ENCODE measurements at places on chromosomes 5 and 9.
A peak's percentile ranks its signal among the peaks of the same experiment; 100 is the strongest.

GRCh38 chr9:93315118-93315517, 131.2 kb downstream of the WNK2 start:
- no peak for DNase-seq

GRCh38 chr5:62909326-62909725, 330.7 kb downstream of the LRRC70 start:
- DNase-seq: no peak

DNA sequence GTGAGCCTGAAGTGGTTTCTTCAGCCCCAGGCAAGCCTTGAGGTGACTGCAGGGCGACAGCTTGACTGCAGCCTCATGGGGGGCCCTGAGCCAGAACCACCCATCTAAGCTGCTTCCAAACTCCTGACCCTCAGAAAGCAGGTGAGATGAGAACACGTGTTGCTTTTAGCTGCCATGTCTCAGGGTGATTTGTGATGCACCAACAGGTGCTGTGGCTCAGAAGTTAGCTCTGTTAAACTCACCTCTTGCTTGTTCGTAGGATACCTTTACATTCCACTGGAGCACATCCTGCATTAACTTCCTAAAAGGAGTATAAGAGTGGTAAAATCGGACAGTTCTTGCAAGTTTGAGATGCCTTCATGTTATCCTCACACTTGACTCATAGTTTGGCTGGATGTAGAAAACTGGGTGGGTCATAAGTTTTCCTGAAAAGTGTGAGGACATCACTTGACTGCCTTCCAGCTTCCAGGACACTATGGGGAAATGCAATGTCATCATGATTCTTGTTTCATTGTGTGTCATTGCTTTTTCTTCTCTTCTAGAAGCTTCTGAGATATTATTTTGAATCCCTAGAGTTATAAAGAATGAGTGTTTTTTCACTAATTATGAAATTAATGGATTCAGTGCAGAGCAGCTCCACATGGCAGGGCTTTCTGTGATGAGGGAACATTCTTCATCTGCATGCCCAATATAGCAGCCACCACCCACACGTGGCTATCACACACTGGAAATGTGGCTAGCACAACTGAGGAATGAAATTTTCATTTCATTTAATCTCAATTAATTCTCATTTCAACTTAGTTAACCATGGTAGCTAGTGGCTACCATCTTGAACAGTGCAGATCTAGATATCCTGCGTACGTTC, 92.3 kb downstream of the HSD17B3 start:
- peak; percentile 57 for DNase-seq

- no peak for DNase-seq
Measured at GRCh38 chr5:88682881-88683361, 200.1 kb downstream of the MEF2C start.

DNA sequence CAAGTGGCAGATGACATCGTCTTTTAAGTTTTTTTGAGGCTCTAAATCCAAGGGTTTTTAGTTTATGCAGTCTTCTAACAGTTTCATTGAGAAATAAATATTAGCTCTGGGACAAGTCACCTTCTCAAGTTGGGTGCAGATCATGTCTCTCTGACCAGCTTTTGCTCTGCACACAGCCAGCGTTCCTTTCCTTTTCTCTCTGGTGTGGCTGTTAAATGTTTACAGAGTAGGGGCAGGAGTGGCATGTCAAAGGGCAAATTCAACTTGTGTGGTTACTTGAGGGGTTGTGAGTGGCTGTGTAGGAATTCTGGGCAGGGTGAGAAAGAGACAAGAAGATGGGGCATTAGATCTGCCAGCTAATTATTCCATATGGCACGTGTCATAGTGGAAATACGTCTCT, 187.5 kb upstream of the HMHB1 start:
- no peak for DNase-seq

GRCh38 chr9:8384091-8384490, 584.5 kb upstream of the DMAC1 start:
- no peak for DNase-seq

- no peak for DNase-seq
Measured at GRCh38 chr9:27599102-27599869, 26.0 kb upstream of the C9orf72 start.
